NCI-H446 (cell line): ENCODE measurements at places on chromosomes 7 and 10.

- DNase-seq = no peak
These were observed 48.2 kb upstream of the EBLN1 start for GRCh38 chr10:22265839-22266537.

DNA sequence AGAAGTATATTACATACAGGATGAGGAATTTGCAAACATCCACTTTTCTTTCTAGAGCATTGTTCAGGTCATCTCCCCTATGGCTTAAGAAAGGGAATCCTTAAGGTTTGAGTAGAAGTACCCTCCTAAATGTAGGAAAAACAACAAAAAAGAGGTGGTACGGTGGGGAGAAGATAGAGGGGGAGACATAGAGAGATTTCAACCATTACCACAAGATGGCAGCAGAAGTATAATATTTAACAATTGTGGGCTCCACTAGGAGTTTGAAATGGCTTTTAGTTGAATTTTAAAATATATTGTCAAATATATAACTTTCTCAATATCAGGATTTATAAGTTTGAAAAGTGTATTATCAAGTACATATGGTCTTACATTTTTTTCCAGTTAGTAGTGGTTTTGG is 72.7 kb upstream of the PRKG1 start:
- peak; percentile 5 for DNase-seq

DNA sequence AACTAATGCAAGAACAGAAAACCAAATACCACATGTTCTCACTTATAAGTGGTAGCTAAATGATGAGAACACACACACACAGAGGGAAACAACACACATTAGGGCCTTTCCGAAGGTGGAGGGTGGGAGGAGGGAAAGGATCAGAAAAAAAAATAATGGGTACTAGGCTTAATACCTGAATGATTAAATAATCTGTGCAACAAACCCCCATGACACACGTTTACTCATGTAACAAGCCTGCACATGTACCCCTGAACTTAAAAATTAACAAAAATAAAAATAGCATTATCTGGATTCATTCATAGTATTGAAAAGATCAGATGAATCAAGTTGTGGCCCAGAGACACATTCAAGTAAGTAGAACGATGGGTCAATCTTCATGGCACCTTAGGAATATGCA is 159.5 kb upstream of the POT1 start:
- no peak for DNase-seq

GRCh38 chr7:33091111-33091531 is 18.1 kb downstream of the RP9 start:
- no peak for DNase-seq

DNA sequence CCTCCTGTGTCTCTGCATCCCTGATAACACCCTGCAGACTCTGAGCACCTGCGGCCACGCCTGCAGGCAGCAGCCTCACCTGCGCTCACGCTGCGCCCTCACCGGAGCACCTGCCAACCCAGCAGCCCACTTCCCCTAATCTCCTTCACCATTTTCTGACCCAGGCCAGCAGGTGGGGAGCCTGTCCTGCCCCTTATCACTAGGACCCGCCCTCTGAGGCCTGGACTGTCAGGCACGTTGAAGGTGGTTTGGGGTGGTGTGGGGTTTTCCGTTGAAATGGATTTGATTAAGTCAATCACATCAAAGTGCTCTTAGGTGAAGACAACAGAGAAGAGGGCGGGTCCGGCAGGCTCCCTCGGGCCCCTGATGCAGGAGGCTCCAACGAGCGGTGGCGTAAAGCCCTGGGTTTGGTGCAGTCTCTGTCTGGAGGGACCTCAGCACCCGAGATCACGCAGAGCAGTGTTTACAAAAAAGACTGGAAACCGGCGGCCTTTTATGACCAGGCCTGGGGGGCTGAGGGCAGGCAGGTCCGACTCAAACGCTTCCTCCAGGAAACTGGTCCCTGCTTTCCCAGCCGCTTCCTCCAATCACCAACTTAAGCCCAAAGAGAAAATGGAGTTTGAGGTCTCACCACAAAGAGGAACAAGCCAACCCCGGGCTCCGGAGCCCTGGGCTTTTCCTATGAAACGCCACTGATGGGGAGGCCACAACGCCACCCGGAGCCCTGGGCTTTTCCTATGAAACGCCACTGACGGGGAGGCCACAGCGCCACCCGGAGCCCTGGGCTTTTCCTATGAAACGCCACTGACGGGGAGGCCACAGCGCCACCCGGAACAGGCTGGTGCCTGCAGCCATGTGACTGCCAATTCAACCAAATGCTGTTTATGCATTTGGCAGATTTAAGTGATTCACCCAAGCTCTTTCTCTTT is 45.5 kb downstream of the DPYSL4 start:
- DNase-seq = no peak

- DNase-seq = peak; percentile 6
These were observed 18.9 kb downstream of the LMOD2 start for GRCh38 chr7:123674399-123675180.

DNA sequence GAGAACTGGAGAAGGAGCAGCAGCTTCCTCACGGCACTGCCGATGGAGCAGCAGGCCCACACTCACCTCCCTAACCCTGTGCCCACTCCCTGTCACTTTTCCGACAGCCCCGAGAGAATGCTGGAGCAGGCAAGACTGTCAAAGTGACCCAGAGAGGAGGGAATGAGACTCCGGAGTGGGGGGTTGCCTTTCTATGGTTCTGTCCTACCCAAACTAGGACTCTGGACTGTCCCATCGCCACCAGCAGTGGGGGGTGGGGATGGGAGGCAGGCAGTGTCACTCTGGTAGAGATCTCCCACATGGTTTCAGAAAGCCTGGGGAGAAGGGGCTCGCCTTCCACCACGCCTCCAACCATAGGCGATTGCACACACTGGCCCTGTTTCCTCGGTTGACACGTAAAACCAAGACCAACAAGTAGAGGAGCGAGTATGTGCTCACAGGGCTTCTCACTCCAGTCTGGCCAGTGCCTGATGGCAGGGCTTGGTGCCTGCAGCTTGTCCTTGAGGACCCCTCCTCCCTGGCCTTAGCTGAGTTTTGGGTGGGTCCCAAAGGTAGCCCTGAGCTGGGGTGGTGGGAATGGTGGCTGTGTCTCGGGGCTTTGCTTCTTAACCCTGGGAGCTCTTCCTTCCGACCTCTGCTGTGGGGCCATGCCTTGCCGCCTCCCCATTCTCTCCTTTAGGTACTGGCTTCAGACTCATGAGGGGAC is 148.5 kb downstream of the PTPN20 start:
- DNase-seq = no peak

DNA sequence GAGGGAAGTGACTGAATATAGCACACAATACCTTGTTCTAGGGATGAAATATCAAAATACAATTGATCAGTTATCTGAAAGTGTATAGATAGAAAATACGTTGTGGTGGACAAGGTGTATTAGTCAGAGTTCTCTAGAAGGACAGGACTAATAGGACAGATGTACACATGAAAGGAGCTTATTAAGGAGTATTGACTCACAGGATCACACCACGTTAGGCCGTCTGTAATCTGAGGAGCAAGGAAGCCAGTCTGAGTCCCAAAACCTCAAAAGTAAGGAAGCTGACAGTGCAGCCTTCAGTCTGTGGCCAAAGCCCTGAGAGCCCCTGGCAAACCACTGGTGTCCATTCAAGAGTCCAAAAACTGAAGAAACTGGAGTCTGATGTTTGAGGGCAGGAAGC is 406.1 kb downstream of the MDFIC start:
- DNase-seq = no peak

DNA sequence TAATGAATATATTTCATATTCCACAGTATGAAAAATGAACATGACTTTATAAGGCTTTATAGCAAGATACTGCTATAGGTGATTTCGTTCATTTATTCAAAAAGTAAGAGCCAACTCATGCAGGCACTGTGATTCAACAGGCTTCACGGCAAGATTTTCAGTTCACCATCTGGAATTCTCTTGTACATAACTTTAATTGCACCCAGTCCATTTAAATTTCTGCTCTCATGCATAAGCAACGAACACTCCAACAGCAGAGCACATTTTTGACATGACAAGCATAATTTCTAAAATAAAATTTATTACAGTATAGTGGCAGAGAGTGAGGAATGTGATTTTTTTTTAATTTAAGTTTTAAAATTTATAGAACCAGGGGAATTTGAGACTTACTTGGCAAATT is 436.1 kb downstream of the PHTF2 start:
- DNase-seq = no peak
